ENCODE measurements at places on chromosomes 5 and 9.

DNA sequence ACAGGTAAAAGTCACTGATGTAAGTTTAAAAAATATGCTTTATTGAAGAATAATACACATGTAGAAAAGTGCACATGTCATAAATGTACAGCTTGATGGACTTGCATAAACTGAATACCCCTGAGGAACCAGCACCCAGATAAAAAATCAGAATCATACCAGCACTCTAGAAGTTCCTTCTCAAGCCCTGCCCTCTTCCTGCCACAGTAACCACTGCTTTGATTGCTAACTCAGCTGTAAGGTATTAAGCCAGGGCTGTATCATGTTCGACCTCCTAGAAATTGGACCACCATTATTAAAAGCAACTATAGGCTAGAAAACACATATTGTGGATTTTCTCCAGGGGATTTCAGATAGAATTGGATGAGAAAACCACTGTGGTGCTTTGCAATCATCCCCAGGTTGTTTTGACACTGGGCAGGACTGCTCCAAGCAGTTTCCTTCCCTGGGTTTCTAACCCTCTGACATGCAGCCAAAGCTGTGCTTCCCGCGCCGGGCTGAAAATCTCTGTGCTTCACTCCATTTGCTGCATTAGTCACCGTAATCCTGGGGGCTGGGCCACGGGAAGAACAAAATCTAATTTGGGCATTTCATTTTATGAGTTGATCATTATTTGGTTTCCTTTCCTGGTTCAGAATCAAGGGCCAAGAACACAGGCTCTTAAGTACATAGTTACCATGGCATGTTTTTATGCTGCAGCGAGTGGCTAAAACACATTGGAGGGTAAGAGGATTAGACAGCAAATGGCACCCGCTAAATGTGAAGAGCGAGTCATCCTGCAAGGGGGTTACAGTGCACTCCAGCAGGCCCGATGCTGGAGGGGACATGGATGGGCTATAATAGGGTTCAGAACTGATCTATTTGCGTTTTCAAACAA is 139.4 kb upstream of the IL12B start:
- no peak for DNase-seq

DNA sequence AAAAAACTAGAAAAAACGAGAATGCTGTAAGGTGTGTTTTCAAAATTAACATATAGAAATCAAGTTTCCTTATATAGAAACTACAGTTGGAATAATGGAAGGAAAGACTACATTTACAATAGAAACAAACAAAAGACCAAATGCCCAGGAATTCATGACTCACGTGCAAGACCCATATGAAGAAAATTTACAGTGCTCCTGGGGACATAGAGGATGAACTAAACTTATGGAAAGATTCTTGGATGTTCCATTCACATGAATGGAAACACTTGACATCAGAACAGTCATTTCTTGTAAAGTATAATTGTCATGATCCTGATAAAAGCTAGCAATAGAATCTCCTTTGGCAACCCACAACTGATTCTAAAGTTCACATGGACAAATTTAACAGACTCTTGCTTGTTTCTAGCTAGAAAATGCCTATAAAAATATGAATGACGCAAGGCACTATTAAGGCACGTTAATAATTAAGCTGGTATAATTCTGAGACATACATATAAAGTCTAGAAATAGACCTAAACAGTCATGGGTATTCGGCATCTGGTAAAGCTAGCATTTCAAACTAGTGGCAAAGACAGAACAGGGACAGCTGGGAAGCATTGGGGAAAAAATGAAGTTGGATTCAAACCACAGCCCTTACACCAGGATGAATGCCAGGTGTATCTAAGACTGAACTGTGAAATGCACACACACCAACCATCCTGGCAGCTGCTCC is 5.1 kb upstream of the ZFP62 start:
- no peak for DNase-seq

DNA sequence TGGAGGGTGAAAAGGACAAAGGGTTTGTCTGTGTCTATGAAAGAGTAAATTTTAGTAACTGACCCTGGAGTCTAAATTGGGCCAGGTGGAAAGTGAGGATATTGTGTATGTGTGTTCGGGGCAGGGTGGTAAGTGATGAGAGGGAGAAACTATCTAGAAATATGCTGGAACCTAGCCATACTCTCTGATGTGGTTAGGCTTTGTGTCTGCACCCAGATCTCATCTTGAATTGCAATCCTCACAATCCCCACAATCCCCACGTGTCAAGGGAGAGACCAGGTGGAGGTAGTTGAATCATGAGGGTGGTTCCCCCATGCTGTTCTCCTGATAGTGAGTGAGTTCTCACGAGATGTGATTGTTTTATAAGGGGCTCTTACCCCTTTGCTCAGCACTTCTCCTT is 60.6 kb downstream of the COMMD10 start:
- DNase-seq, result no peak

GRCh38 chr5:124130816-124131215 is 615.6 kb downstream of the ZNF608 start:
- DNase-seq, result no peak

GRCh38 chr9:99040911-99041582 is 63.9 kb upstream of the TGFBR1 start:
- peak; percentile 47 for DNase-seq

DNA sequence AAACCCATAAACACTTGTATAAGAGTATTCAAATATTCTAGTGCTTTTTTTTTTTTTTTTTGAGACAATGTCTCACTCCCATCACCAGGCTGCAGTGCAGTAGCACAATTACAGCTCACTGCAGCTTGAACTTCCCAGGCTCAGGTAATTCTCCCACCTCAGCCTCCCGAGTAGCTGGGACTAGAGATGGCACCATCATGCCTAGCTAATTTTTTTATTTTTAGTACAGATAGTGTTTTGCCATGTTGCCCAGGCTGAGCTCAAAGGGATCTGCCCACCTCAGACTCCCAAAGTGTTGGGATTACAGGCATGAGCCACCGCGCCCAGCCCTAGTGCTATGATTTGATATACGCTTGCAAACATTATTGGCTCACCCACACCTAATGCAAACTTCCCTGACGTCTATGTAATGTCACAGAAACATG is 11.8 kb downstream of the IL6ST start:
- no peak for DNase-seq

GRCh38 chr5:157180374-157181264 is at the start of gene ITK:
Gene ITK (plus strand): TSS chr5:157180840. CDS start chr5:157180978, 138 bp downstream.
- no peak for DNase-seq

GRCh38 chr9:25537808-25538207 is 140.4 kb downstream of the TUSC1 start:
- no peak for DNase-seq

GRCh38 chr5:5335700-5336264 is 86.7 kb upstream of the ICE1 start:
- no peak for DNase-seq

DNA sequence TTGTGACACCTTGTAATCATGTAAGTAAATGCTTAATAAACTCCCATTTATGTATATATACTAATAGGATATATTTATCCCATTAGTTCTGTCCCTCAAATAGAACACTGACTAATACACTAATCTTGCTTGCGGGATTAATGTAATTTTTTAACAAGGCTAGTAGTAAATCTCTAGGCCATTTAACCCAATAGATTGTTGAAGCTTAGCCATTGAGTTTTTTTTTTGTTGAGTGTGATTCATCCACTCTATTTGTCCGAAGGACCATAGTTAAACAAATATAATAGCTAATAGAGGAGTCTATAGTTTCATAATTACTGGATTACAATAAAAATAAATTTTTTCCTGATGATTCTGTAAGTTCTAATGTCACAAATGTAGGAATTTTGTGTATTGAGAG is 474.4 kb downstream of the CDH9 start:
- no peak for DNase-seq

- peak; percentile 9 for DNase-seq
Measured at GRCh38 chr5:15501091-15501791, 1.3 kb downstream of the FBXL7 start.

DNA sequence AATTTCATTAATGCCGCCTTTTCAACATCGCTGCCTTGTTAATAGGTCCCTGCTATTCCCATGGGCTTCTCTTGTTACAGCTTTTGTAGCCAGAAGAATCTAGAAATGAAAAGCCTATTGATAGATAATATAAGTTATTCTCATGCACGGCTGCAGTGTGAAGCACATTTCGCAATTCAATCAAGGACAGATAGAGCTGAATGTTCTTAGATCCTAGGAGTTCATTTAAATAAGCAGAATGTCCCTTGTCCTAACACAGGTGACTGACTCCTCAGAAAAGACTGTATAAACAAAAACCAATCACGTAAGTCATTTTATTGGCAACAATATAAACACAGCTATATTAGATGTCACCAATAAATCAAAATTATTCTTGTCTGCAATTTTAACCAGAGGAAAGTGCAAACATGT is 9.4 kb downstream of the GLIS3 start:
- no peak for DNase-seq

GRCh38 chr9:123414936-123415930 is 59.2 kb downstream of the CRB2 start:
- DNase-seq, result no peak

DNA sequence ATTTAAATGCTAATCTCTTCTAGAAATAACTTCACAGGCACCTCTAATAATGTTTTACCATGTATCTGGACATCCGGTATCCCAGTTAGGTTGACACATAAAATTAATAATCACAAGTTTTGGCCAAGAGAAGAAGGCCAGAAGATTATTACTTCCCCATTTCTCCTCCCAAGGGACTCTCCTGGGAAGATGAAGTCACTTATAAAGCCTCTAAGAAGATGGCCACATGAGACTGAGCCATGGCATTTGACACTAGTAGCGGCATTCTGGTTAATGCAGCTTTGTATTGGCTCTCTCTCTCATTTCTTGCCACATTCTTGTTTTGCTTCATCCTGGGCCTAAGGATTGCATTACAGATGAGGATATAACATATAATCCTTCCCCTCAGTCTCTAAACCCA is 34.5 kb upstream of the RASA1 start:
- no peak for DNase-seq

GRCh38 chr5:95631255-95631958 is 11.5 kb downstream of the GPR150 start:
- no peak for DNase-seq

- no peak for DNase-seq
Measured at GRCh38 chr5:138602371-138603000, 27.3 kb upstream of the HSPA9 start.

GRCh38 chr9:122900791-122901190 is 4.4 kb downstream of the RC3H2 start:
- no peak for DNase-seq

DNA sequence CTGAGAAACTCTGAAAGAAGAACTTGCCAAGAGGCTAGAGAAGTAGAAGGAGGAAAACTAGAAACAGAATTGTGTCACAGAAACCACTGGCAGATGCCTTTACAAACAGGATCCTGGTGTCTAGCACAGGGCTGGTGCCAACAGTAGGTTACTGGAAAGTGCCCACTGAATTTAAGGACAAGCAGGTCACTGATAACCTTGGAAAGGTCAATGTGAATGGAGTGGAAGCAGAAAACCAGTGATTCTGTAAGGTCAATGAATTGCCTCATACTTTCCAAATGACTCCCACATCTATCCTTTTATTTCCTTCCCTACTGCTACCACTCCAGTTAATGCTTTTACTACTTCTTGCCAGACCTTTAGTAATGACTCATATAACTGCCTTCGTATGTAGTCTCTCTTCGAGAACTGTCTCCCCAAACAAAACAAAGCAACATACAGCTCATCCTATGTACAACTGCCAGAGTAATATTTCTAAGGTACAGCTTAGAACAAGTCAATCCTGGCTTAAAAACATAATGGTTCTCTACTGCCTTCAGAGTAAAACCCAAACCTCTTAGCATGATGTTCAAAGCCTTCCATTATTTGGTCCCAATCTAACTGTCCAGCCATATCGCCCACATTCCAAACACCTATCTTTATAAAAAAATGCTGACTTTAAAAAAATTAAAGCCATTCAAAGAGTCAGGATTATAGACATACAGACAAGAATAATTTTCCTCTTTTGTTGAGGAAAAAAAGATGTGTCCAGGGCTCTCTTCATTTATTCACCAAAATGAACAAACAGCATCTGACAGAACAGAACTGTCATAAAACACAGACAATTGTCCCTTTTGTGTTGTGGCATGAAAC is 52.5 kb downstream of the NR3C1 start:
- DNase-seq, result no peak

DNA sequence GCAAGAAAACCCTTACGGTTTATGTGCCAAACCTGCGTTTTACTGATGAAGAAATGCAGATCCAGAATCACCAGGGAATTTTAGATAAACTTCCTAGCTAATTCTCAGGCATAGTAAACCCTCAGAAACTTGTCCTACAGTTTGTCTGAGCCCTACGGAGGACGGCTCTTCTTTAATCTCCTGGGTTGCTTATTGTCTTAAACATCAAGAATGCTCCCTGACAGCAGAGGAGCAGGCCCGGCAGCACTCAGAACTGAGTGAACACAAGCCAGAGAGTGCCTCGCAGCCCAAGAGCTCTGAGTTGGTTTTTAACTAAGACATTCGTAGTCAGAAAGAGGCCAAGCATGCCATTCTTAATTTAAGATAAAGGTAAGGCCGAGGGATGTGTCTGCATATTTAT is 114.7 kb upstream of the ERCC6L2 start:
- DNase-seq, result no peak

DNA sequence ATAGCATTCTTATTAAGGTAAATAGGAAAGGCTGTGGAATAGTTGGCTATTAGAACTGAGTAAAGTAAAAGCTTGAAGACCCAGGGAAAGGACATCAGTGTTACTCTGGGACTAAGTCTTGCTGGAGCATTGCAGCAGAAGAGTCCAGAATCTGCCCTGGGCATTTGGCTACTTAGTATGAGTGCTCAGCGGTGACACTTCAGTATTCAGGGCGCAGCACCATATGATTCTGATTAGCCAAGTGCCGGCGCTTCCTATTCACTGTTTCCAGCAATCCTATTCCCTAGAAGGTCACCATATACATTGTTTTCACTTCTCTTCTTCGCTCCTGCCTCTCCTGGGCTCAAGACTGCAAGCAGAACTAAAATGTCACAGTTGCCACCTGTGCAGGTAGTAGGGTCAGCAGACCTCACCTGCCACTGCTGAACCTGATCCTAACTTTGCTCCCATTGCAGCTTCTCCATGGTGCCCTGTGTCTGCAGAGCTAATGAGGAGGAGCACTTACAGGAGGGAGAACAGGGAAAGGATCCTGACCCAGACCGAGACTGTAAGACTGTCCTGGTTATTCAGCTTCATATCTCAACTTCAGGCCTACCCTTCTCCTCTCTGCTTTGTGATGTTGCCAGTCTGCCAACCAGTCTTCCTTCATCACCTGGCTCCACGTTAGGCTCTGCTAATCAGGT is 313.6 kb upstream of the PIK3R1 start:
- DNase-seq, result no peak

DNA sequence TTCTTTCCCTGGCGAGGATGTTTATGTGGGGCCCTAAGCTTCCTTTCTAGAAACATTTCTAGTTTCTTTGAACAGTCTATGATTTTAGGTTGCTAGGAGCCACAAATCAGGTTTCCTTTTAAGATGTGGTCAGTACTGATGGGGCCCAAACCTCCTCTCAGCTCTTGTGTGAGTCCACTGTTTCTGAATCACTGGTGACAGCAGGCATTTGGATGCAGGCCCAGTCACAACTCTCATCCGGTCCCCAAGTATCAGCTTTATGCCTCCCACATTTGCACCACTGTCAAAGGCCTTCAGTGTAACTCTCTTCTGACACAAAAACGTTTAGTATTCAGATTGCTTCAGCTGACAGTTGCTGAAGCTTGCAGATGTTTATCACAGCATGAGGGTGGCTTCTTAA is 7.8 kb downstream of the DMRT2 start:
- no peak for DNase-seq

Data from T1000 (cell line).